H1 (cell line): ENCODE measurements at places on chromosomes 2 and 18.
A peak's percentile ranks its signal among the peaks of the same experiment; 100 is the strongest.

DNA sequence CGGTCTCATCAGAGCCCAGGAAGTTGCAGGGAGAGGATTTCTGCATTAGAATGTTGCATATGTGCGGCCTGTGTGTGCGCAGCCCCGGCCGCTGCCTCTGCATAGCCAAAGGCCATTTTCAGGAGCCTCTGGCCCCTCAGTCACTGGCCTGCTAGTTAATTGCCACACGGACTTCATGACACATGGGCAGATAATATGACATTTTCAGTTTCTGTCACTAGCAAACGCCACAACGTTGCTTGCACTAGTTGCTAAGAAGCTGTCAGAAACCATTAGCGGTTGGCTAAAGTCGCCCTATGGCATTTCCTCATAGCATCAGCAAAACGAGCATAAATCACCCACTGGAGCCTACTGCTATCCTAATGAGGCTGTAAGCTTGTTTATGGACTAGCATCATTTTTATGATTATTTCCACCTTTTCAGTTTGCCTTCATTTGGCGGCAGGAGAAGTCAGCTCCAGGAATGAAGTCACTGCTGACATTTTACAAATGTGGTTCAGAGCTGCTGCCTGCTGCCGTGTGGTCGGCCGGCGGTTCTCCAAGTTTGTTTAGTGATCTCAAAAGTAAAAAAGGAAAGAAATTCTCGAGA is 73.7 kb downstream of the MEIS1 start:
- no peak overlapping the region for H3K27ac ChIP-seq
- peaks cover 18% of the 10 kb centered on the region for H3K4me1 ChIP-seq
- H3K36me3 ChIP-seq: no peaks in the 10 kb centered on the region
- peak overlapping the region; percentile 37 for H3K4me3 ChIP-seq
- no peak for DNase-seq

- no peaks in the 10 kb centered on the region for H3K36me3 ChIP-seq
- no peak for DNase-seq
- no peak overlapping the region for H3K27ac ChIP-seq
- H3K4me1 ChIP-seq: no peaks in the 10 kb centered on the region
- no peak overlapping the region for H3K4me3 ChIP-seq
Measured at GRCh38 chr2:71995067-71995665, 152.5 kb downstream of the CYP26B1 start.

DNA sequence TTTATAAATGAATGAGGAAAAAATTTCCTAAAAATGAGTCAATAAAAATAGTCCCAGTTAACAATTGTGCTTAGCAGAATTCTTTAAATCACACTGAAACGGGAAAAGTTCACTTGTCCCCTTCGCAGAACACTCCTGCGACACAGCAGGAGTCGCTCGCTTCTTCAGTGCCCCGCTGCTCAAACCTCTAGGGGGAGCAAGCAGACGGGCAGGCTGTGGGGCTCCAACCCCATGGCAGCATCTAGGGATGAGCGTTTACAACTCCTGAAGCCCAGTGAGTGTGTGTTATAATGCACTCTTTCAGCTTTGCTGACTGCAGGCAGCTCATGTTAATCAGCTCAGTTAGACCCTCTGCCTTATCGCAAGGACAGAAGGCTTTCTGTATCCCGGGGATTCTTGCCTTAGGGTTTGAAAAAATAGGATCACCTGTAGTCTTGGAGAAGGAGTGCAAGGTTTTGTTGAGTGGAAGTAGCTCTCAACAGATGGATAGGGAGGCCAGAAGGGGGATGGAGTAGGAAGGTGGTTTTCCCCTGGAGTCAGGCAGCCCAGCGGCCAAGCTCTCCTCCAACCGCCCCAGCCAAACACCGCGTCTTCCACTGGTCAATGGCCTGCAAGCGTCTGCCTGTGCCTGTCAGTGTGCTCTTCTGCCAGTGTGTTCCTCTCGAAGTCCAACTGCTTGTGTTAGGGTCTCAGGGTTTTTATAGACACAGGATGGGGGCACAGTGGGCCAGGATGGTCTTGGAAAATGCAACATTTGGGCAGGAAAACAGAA is 1977.7 kb upstream of the LRRTM1 start:
- H3K36me3 ChIP-seq: no peaks in the 10 kb centered on the region
- H3K27ac ChIP-seq: no peak overlapping the region
- DNase-seq: peak; percentile 58
- no peak overlapping the region for H3K4me3 ChIP-seq
- no peaks in the 10 kb centered on the region for H3K27me3 ChIP-seq
- H3K4me1 ChIP-seq: no peaks in the 10 kb centered on the region

DNA sequence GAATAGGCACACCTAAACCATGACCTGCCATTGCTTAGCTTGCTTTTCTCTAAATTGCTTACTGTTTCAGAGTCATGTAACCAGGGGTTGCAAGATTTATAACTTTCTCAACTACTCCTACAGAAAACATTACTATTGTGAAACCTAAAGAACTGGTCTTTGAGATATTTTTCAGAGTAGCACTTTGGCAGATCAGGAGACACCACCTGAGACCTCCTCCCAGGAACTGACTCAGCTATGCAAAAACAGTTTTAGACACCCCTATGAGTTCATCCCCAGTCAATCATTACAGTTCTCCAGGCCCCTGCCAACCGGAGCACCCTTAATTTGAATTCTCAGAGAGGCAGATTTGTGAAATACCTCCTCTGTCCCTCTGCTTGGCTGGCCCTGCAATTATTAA is 80.3 kb downstream of the MBOAT2 start:
- H3K36me3 ChIP-seq: no peaks in the 10 kb centered on the region
- no peak overlapping the region for H3K27ac ChIP-seq
- no peaks in the 10 kb centered on the region for H3K4me1 ChIP-seq
- H3K4me3 ChIP-seq: no peak overlapping the region
- H3K27me3 ChIP-seq: no peaks in the 10 kb centered on the region
- no peak for DNase-seq

GRCh38 chr2:104874230-104874629 is 20.3 kb downstream of the POU3F3 start:
- H3K27ac ChIP-seq: no peak overlapping the region
- no peaks in the 10 kb centered on the region for H3K36me3 ChIP-seq
- peak overlapping the region; percentile 75 for H3K4me3 ChIP-seq
- H3K27me3 ChIP-seq: peaks cover 51% of the 10 kb centered on the region

DNA sequence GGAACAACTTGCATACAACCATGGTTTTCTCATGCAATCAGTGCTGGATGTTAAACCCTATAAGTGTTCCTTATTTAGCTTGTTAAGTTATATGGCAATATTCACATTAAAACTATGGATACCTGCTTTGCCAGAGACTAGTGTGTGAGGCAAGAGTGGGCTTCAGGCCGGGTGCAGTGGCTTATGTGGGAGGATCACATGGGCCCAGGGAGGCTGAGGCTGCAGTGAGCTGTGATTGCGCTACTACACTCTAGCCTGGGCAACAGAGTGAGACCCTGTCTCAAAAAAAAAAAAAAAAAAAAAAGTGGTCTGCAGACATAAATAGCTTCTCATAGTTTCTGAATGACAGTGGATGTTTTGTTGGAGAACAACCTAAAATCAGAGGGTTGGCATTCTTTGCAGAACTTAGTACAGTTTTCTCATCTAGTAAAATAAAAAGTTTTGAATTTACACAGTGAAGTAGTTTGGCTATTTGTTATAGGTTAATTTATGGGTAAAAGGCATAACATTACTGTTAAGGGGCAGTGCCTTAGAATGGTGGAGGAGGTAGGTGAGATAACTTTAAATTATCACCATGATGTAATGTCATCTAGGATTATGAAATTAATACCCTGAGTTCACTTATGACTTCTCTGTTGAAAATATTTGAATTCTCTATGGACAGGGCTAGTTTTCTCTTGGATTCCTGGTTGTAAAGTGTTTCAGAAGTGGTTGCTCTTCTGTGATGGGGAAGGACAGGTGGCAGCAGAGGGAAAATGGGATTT is 5.3 kb downstream of the CERS6 start:
- H3K36me3 ChIP-seq: no peaks in the 10 kb centered on the region
- H3K4me1 ChIP-seq: peaks cover 9% of the 10 kb centered on the region

DNA sequence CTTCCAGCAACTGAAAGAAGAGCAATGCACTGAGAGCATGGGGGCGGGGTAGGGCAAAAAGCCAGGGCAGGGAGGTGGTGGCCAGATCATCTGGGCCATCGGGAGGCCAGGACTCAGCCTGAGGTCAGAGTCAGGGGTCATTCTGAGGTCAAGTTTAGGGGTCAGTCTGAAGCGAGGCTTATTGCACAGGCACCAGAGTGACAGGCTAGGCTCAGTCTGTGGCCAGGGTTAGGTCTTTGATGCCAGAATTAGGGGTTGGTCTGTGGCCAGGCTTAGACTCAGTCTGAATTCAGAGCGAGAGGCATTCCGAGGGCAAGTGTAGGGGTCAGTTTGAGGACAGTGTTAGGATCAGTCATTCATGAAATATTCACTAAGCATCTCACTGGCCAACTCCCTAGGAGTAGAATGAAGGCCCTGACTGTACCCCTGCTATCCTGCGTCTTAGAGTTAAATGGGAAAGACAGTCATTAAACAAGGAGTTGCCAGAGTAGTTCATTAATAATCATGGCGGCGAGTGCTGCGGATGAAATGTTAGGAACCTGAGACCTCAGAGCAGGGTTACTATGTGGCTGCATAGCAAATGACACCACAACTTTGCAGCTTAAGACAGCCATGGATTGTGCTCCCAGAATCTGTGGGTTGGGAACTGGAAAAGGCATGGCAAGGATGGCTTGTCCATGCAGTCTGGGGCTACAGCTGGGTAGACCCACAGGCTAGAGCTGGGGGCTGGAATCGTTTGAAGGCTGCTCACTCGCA is 198.7 kb downstream of the CYP26B1 start:
- no peaks in the 10 kb centered on the region for H3K4me1 ChIP-seq
- H3K27ac ChIP-seq: no peak overlapping the region
- no peaks in the 10 kb centered on the region for H3K36me3 ChIP-seq
- H3K27me3 ChIP-seq: no peaks in the 10 kb centered on the region

GRCh38 chr2:17813742-17814473 is 2.4 kb upstream of the MSGN1 start:
- H3K4me1 ChIP-seq: no peaks in the 10 kb centered on the region; the same call in 1 of the 2 replicates
- peaks cover 2% of the 10 kb centered on the region; the same call in 1 of the 2 replicates for H3K27me3 ChIP-seq
- no peak overlapping the region for H3K27ac ChIP-seq
- no peaks in the 10 kb centered on the region for H3K36me3 ChIP-seq
- no peak overlapping the region for H3K4me3 ChIP-seq

GRCh38 chr2:175612280-175612679 is 389.8 kb downstream of the LNPK start:
- H3K27me3 ChIP-seq: no peaks in the 10 kb centered on the region
- H3K4me3 ChIP-seq: no peak overlapping the region
- no peaks in the 10 kb centered on the region for H3K36me3 ChIP-seq
- H3K27ac ChIP-seq: no peak overlapping the region
- DNase-seq: no peak

DNA sequence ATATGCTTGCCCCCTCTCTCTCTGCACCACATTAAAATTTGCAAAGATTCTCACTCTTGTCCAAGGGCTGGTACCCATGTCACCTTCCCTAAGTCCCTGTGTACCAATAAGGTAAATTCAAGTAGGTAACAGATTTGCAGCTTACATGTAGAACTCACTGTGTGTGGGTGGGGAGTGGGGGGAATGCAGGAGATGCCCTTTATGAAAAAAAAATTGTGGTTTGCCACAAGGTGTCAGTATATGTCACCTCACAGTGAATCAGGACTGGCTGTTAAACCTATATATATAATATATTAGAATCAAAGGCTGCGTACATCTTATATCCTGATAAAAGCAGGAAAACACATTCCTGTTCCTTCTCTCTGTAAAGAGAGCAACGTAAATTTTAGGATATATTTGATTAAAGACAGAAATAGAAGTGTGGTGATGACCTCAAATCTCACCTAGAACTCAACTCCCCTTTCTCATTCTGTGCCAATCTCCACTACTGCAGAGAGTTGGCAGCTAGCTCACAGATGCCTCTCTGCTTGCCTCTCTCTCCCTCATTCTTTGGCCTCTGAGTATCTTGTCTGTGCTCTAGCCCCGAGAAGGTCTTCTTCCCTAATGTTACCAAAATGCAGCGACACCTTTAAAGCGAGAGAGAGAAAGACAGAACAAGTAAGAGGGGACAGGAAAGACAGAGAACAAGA is 536 bp downstream of the XDH start:
- H3K36me3 ChIP-seq: no peaks in the 10 kb centered on the region; the same call in 1 of the 2 replicates
- no peaks in the 10 kb centered on the region for H3K27me3 ChIP-seq
- DNase-seq: no peak
- no peak overlapping the region for H3K4me3 ChIP-seq
- no peaks in the 10 kb centered on the region for H3K4me1 ChIP-seq

- no peaks in the 10 kb centered on the region for H3K36me3 ChIP-seq
- H3K27me3 ChIP-seq: no peaks in the 10 kb centered on the region
- H3K4me3 ChIP-seq: no peak overlapping the region
- no peak for DNase-seq
Measured at GRCh38 chr2:22253171-22253570, 1129.4 kb downstream of the TDRD15 start.

- H3K27ac ChIP-seq: no peak overlapping the region
- no peak for DNase-seq
- no peak overlapping the region for H3K4me3 ChIP-seq
- H3K36me3 ChIP-seq: no peaks in the 10 kb centered on the region
- H3K27me3 ChIP-seq: no peaks in the 10 kb centered on the region
Measured at GRCh38 chr2:227479865-227480475, 8.0 kb downstream of the AGFG1 start.

DNA sequence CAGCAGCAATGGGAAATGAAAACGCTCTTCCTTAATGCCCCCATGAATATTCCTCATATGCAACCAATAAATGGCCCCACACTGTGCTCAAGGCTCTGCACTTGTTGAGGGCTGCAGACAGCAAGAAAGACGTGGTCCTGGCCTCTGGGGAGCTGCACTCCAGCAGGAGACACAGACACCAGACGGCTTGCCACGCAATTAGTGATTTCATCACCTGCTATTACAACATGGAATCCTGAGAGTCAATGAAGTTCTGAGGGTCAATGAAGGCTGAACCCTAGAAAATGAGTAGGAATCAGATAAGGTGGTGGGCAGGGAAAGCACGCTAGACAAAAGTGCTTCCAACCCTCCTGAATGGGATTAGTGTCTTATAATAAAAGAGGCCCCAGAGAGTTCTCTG is 18.9 kb downstream of the CREG2 start:
- H3K27ac ChIP-seq: no peak overlapping the region
- H3K4me3 ChIP-seq: no peak overlapping the region
- DNase-seq: no peak
- no peaks in the 10 kb centered on the region for H3K36me3 ChIP-seq
- no peaks in the 10 kb centered on the region for H3K27me3 ChIP-seq

- H3K36me3 ChIP-seq: no peaks in the 10 kb centered on the region
- H3K4me1 ChIP-seq: peaks cover 5% of the 10 kb centered on the region; the same call in 1 of the 2 replicates
- H3K27me3 ChIP-seq: no peaks in the 10 kb centered on the region
- H3K27ac ChIP-seq: no peak overlapping the region
- no peak overlapping the region for H3K4me3 ChIP-seq
Measured at GRCh38 chr18:35460736-35461161, 37.0 kb downstream of the INO80C start.

- no peaks in the 10 kb centered on the region for H3K4me1 ChIP-seq
- H3K27ac ChIP-seq: no peak overlapping the region
Measured at GRCh38 chr18:22513721-22514481, 96.2 kb upstream of the CTAGE1 start.

GRCh38 chr2:152243761-152244640 is 68.4 kb upstream of the STAM2 start:
- no peak overlapping the region for H3K4me3 ChIP-seq
- no peaks in the 10 kb centered on the region for H3K4me1 ChIP-seq
- no peaks in the 10 kb centered on the region for H3K36me3 ChIP-seq
- H3K27ac ChIP-seq: no peak overlapping the region
- DNase-seq: no peak
- H3K27me3 ChIP-seq: no peaks in the 10 kb centered on the region
